ENCODE measurements at places on chromosomes 4 and X.
A peak's percentile ranks its signal among the peaks of the same experiment; 100 is the strongest.

DNA sequence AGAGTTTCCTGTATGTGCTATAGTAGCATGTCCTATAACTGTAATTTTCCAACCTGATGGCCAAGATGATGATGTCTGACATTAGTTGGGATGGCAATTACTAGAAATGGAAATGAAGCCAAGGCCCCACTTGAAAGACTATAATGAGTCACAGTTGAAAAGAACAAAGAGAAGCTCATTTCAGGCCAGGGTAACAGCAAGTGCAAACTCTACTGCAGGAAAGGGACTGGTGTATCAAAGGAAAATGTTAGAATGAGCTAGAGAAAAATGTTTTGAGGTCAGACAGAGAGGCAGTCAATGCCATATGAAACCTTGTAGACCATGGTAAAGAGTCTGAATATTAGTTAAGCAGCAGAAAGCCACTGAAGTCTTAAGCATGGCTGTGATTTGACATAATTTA lies 146.2 kb upstream of the SH3RF1 start:
- DNase-seq = no peak

DNA sequence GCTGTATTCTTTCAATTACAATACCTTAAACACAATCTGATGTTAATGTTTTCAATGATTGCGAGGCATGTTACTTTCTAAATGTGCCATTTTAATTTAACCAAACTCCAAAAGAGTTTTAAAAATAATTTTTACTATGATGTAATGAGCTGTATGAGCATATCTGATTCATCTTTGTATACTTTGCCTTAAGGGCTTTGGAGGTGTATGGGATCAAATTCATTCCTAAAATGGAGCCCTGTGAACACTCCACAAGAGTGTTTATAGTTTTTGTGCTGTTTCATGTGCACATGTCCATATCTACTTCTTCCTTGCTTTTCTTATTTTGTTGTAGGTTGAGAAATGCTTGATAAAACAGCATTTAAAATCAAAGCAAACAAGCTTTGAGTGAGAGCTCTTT lies 82.4 kb downstream of the ATP10D start:
- no peak for DNase-seq

DNA sequence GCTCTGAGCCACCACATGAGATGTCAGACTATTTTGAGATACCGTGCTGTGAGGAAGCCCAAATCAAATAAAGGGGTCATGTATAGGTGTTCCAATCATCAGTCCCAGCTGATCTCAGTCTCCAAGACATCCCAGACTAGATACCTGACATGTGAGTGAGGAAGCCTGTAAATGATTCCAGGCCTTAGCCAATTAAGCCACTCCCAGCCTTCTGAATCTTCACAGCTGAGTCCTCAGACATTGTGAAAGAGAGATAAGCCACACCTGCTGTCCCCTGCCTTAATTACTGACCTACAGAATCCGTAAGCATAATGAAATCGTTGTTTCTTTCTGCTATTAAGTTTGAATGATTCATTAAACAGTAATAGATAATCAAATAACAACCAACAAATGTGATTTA lies 671.4 kb downstream of the ZNF674 start:
- DNase-seq = no peak

- DNase-seq = no peak
Measured at GRCh38 chr4:148790691-148791090, 348.5 kb upstream of the NR3C2 start.

DNA sequence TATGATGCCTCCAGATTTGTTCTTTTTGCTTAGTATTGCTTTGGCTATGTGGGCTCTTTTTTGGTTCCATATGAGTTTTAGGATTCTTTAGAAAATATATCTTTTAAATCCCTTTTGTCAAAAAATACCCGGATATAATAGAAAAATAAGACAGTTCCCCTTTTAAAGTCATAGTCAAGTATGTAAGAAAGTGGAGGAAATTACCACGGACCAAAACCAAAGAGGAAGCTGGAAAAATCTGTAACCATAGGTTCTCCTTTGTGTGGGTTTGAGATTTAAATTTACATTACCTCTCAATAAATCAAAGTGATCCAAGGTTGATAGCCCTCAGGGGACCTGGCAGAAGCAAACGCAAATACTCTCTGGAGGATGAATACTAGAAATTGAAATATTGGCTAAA lies 58.3 kb upstream of the PACRGL start:
- no peak for DNase-seq

DNA sequence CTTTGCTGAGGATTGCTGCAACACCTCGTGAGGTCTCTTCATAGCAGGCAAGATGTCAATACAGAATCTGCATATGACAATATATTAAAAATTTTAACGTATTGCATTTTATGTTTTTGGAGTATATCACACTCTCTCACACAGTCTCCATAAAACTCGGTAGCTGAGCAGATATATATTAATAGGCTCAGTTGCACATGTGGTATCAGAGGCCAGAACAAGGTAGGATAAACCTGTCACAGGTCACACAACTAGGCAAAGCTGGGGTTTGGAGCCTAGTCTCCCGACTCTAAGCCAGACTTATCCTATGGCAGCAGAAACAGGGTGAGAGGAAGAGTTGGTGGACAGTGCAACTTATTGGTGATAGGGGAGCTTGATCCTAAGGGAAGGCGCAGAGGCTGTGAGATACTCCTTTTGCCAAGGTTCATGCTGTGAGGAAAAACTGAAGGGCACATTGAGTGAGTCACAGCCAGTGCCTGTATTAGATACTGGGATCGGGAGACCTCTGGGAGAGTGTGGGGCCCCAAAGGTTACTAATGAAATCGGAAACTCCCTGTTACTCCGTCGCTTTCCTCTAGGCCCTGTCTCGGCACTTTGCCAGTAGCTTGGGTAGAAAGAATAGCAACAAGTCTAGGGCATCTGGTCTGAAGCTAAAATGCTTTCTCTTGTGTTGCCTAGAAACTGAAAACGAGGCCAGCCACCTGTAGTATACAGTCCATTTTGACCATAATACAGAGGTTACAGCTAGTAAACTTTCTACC lies 195.7 kb downstream of the ARHGAP10 start:
- DNase-seq = no peak

DNA sequence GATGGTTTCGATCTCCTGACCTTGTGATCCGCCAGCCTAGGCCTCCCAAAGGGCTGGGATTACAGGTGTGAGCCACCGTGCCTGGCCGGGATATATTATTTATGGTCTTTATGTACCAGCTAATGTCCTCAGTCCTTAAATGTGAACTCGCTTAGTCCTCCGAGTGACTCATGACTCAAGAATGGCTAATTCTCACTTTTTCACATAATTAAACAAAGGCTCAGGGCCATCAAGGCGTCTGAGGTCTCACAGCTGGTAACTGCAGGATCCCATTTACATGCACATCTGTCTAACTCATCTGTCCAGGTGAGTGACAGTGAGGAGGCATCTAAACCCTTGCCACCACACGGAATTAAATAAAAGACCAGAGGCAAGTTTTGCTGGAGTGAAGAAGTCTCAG lies 73.5 kb downstream of the HS3ST1 start:
- DNase-seq = no peak

DNA sequence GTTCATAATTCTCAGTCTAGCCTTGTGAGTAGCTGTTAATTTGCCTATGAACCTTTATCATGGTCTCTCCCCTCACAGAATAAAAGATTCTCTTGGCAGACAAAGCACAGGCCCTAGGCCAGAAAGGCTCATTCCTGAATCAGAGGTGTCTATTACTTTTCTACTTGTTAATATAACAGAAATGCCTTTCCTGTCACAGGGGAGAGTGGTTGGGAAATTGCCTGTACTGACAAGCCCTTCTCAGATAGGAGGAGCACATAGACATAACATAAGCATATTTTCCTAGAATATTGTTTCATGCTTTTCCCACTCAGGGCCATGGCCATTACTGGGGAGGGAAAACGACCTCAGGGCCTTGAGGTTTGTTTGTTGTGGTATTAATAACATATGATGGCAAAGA lies 308.3 kb downstream of the BMPR1B start:
- DNase-seq = no peak

DNA sequence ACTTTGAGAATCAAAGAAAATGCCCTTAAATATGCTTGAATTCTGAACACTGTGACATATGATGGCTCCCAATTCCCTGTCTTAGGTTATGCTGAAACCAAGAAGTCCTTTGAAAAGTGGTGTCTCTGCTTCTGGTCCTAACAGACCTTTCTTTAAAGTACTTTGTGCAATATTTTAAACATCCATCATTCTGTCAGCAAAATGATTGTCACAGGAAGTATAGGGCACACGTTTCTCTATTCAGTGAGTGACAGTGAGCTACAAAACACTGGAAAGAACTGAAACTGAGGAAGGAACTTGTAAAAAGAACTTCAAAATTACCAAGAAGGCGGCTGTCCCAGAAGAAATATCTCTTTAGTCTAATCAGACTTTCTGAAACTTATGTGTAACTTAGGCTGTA lies 12.2 kb upstream of the NUP54 start:
- no peak for DNase-seq

- DNase-seq = no peak
Measured at GRCh38 chr4:58111818-58112217, 1001.6 kb upstream of the IGFBP7 start.

DNA sequence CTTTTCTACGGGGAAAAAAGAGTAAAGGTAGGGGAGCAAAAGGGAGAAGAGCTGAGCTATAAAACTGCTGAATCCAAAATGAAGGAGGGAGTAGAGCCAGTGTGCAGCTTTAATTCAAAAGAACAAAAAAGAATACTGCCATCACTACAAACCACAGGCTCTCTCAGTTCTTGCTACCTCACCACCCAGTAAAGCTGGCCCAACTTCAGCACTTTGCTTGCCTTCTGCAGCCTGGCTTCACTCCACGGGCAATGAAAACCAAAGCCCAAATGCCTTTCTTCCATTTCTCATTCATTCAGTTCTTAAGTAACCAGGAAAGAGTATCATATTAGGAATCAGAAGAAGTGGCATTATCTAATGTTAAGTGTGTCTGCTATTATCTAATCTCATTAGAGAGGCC lies 376.8 kb downstream of the BCOR start:
- DNase-seq = no peak

GRCh38 chr4:35520059-35520458 lies 724.3 kb downstream of the ARAP2 start:
- DNase-seq = no peak

GRCh38 chr4:30989508-30989907 lies 269.3 kb downstream of the PCDH7 start:
- DNase-seq = no peak

GRCh38 chr4:73764513-73764912 lies 24.1 kb downstream of the CXCL8 start:
- DNase-seq = no peak

DNA sequence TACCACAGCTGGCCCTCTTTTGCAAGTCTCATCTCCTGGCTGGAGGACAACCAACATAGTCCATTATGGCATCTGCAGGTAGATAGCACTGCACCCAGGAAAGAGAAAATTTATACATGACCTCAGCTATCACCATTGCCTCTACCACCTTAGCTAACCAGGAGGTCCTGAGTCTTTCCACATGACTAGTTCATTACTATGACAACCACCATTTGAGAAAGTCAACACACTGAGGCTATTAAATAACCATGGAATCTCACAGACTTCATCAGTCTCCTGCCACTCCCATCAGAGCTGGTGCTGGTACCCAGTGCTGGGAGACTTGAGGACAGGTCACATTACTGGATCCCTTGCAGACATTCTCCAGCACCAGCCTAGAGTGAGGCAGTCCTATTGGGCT lies 285.9 kb downstream of the GBA3 start:
- no peak for DNase-seq

DNA sequence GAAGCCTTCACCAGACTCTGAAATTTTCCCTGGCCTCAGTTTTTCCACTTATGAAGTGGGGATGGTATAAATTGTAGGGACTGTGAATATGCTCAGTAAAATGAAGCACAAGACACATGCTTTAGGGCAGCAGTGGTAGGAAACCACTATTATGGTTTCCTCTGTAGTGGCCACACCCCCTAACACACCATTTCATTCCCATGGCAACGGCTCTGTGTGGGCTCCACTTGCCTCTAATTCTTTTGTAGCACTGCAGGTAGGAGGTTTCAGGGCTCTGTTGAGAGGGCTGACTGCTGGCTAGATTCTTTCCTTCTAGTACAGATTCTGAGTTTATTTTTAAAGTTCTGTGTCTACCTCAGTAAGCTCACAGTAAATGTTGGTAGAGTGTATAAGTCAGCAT lies 3.5 kb upstream of the VMA21 start:
- DNase-seq = peak; percentile 18

Measured in stimulated activated CD8-positive, alpha-beta memory T cell treated with anti-CD3 and anti-CD28 coated beads, Interleukin-4, amount 100 ng/mL, for 4 hours (primary cell).